ENCODE measurements at places on chromosomes 2 and 18. TPM values are rescaled to one million over a fixed set of nuclear protein-coding genes. Genes with fewer than 3 reads are reported as not detected.

DNA sequence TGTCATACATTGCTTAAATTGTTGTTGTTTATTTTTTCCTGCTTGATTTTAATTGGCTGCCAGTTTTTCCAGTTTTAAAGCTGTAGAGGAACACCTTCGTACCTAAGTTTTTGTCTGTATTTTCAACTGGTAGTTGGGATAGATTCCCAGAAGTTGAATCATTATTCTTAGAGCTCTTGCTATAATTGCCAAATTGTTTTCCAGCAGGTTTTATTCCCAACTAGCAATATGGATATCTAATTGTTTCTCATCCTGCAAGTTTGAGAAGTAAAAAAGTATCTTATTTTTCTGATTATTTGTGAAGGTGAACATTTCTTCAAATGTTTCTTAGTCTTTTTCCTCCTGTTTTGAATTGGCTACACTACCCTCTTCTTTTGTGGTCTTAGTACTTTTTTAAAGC, 6.7 kb downstream of the SMARCAL1 start:
- no peaks in the 10 kb centered on the region for H3K27me3 ChIP-seq
- H3K27ac ChIP-seq: no peak overlapping the region
- H3K4me1 ChIP-seq: peaks cover 21% of the 10 kb centered on the region
- DNase-seq: no peak
- peaks cover 78% of the 10 kb centered on the region for H3K36me3 ChIP-seq

DNA sequence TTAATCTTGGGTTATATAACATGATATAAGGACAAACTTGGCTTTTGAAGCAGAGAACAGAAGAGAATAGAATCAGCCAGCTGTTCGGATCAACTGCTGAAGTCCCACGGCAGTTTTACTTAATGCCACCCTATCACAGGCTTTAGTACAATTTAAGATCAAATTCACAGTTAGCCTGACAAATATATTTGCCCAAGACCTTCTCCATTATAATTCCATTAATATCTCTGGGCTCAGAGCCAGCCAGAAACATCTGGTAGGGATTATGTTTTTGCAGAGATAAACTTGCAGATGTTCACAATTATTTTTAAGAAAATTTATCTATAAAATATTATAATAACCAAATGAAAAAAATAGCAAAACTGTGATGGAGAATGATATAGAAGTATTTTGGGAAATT, 381.4 kb downstream of the RAD51AP2 start:
- no peak overlapping the region for H3K27ac ChIP-seq
- peaks cover 4% of the 10 kb centered on the region for H3K27me3 ChIP-seq
- no peaks in the 10 kb centered on the region for H3K4me1 ChIP-seq
- H3K36me3 ChIP-seq: no peaks in the 10 kb centered on the region

DNA sequence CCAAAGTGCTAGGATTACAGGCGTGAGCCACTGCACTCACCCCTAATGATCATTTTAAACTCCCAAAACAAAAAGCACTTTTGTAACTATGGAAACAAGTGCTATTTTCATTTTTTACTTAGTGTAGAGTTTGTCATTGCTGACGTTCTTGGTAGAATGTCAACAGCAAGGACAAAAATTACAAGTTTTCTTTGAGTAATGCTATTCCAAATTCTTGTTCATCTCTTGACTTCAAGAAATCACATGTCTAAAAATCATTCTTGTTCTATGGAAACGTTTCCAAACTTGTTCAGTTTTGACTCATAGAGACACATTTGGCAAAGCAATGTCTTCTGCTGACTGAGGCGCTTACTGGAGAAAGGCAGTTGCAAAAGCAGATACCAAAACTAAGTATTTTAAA, 82.6 kb downstream of the MBP start:
- H3K4me1 ChIP-seq: peaks cover 63% of the 10 kb centered on the region
- H3K4me3 ChIP-seq: no peak overlapping the region
- H3K27ac ChIP-seq: no peak overlapping the region
- H3K36me3 ChIP-seq: peaks cover 22% of the 10 kb centered on the region
- no peak for DNase-seq

DNA sequence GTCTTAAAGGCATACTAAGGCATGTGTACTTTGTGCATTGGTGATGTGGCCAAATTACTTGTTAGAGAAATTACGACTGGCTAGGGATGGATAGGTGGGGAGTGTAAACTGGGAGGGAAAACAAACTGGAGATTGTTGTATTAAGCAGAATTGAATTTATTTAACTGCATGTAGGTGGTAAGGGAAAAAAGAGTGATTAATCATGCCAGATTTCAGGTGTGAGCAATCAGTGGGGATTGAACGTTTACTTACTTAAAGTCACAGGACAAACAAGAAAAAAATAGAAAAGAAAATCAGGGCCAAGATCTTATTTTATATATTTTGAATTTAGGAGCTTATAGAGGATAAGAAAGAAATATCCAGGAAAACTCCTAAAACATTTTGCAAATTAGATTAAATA, 88.6 kb downstream of the GULP1 start:
- no peak for DNase-seq
- H3K36me3 ChIP-seq: no peaks in the 10 kb centered on the region
- no peaks in the 10 kb centered on the region for H3K4me1 ChIP-seq
- H3K27me3 ChIP-seq: no peaks in the 10 kb centered on the region
- H3K4me3 ChIP-seq: no peak overlapping the region
- no peak overlapping the region for H3K27ac ChIP-seq

GRCh38 chr2:230995821-230996220, at the start of gene SPATA3:
Gene SPATA3 (plus strand): TSS chr2:230996121. CDS start chr2:230996234, 113 bp downstream.
- peaks cover 63% of the 10 kb centered on the region for H3K27me3 ChIP-seq
- no peak within 1 kb of the TSS for H3K4me3 ChIP-seq
- DNase-seq: no peak
- H3K36me3 ChIP-seq: no peaks in the 10 kb centered on the region
- no peaks in the 10 kb centered on the region for H3K4me1 ChIP-seq

DNA sequence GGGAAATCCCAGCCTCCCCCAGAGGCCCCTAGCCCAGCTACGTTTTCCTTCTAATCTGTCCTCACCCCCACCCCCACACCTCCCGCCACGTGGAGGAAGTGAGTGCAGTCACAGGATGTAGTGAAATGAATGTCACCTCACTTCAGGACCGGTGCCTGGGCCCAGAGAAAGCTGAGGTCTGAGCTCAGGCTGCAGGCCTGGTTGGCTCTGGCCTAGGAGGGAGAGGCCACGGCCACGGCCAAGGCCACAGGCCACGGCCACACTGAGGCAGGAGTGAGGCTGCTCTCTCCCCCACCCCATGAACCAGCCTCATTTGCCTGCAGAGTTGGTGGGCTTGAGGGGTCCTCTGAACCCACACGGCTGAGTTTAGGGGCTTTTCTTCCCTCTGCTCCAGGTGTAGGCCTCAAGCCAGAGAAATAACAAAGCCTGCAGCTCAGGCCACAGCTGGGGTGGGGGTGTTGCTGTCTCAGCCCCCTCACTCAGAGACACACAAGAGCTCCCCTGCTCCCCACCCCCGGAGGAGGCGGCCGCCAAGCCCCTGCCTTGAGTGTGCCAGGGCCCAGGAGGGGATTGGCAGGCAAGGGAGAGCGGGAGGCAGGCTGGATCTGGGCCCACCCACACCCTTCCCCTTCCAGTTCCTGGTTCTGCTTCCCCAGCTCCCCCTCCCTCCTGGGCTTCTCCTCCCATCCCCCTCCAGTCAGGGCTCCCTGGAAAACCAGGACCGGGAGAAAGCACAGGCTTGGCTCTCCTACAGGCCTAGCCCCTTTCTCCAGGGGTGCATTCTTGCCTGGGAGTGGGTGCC, 27.0 kb downstream of the DNMT3A start:
- peaks cover 28% of the 10 kb centered on the region for H3K36me3 ChIP-seq
- no peak overlapping the region for H3K4me3 ChIP-seq
- no peak overlapping the region for H3K27ac ChIP-seq
- no peaks in the 10 kb centered on the region for H3K27me3 ChIP-seq
- peaks cover 37% of the 10 kb centered on the region for H3K4me1 ChIP-seq

DNA sequence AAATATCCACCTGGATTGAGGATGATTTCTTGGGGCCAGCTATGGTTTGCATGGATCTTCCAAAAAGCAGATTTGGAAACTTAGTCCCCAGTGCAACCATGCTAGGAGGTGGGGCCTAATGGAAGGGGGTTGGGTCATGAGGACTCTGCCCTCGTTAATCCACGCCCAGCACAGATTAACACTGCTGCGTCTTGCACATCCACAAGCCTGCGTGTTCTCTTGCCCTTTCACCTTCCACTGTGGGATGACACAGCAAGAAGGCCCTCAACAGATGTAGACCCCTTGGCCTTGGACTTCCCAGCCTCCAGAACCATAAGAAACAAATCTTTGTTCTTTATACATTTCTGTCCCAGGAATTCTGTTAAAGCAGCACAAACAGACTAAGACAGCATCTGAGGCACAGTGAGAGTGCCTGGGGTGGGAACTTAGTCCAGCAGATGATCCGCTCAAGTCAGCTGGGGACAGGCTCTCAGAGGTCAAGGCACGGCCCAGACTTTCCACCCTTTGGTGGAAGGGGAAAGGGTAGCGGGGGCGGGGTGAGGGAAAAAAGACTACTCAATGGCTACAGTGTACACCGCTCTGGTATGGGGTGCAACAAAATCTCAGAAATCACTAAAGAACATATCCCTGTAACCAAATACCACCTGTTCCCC, 2.4 kb downstream of the RAB17 start:
- H3K27me3 ChIP-seq: peaks cover 7% of the 10 kb centered on the region
- no peak overlapping the region for H3K27ac ChIP-seq
- DNase-seq: no peak

The TRIP12 gene
- 255 TPM for total RNA-seq

The CD28 gene
- total RNA-seq: not detected
